ENCODE measurements at places on chromosomes 3 and 15.
A peak's percentile ranks its signal among the peaks of the same experiment; 100 is the strongest.

GRCh38 chr3:184570489-184570888 lies 8.9 kb downstream of the EPHB3 start:
- DNase-seq, result no peak

DNA sequence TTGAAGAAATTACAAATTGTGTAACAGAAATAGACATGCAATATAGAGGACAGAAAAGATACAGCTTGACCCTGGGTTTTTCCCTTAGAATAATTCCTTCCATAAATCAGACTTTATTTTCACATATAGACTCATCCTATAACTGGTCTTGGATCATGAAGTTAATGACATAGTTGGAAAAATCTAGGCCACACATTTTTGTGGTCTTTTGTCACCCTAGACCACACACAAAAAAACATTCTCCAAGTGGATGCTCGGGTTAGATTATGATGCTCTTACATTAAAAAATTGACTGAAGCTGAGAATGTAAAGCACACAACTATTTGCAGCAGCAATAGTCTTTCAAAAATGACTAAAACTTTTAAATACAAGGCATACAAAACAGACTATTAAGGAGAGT lies 7.5 kb upstream of the PLA2G4D start:
- DNase-seq, result no peak

DNA sequence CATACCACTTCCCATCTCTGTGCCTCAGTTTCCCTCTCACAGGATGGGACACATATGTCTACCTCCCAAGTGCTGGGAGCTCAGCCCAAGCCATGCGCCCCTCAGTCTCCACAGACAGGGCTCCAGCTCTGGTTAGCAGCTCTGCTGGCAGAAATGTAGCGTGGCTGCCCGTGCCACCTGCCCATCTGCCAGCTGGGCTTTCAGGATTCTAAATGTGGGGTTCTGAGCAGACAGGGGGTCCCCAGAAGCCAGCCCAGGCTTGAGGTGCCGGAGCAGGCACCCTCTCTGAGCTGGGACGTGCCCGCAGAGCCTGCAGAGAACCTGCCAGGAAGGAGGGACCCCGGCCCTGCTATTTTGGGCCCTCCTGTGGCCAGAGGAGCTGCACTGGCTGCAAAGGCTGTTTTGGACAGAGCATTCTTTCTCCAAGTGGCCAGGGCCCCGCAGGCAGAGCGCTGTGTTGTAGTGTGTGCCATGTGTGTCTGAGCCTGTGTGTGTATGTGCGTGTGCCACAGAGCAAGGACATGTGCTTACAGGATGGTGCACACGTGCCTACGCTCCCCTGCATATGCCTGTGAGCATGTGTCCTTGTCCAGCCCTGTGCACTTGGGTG lies 31.7 kb downstream of the PSTPIP1 start:
- DNase-seq, result no peak

GRCh38 chr3:184561913-184562877 lies 610 bp downstream of the EPHB3 start:
- no peak for DNase-seq

DNA sequence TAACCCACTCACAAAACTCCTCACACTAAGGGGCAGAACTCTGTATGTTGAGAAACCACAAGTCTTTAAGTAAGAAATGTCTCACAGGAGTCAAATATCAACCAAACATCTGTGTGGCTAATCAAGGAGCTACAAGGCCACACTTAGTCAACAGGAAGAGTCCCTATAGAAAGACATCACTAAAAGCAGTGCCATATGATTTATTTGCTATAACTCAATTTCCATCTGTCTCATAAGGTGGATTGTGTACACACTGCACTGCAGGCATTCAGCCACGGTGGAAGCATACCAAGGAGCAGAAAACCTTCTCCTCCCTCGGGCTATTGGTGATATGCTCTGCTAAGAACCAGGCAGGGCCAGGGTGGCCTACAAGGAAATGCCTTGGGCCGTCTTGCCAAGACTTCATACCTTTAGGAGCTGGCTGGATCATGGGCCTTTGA lies 197.6 kb upstream of the CFAP20DC start:
- DNase-seq, result no peak

- no peak for DNase-seq
Measured at GRCh38 chr3:127710155-127710941, 37.6 kb downstream of the ABTB1 start.

DNA sequence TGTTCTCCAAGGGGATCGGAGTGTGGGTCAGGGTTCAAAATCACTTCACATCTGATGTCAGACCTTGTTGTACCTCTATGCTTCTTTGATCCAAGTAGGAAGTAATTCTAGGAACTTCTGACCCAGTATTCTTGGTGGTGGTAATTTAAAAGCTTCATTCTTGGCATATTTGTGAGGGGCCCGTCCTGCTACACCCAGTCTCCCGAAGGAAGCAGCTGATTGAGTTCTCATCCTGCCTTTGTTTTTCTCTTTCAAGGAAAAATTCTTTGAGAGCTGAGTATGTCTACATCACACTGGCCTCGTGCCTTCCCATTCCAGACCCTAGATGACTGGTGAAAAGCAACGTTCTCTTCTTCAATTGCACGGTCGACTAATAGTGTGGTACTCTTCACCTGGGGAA lies 234.4 kb upstream of the TPRG1 start:
- no peak for DNase-seq

DNA sequence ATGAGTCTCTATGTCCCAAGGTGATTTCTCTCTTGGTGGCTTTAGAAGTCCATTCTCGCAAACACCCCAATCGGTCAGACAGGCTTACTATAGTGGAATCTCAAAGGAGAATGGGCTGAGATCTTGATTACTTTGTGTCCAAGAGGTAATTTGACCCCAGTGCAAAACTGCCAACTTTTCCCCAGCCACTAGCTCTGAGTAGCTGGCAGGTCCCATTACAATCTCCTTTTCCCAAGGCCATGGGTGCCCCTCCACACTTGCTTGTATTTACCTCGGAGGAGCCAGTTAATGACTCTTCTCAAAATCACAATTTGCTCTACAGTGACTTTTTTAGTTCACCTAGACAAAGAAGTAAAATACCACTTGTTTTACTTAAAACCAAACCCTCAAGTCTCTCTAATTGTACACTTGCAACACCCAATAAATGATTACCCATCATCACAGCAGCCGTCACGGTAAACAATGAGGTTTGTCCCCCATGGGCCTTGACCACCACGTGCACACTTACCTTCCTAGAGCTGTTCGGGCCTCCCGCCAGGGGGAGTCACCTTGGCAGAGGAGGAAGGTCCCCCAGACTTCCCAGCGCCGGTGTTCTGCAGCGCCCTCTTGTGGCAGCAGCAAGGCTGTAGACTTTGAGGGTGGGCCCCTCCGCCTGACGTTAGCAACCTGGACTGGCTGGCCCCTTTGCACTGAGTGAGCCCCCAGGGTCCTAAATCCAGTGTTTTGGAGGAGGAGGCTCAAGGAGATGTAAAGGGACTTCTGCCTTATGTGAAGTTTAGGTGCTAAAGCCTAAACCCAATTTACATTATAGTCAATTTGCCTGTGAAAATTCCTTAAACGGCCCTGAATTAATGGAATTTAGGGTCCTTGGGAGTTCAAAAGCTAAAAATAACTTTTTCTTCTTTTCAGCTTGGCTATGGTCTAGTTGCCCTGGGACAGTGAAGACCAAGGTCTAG lies 18.7 kb upstream of the HDAC11 start:
- DNase-seq, result peak; percentile 3

- DNase-seq, result no peak
Measured at GRCh38 chr15:68384451-68385239, 47.3 kb downstream of the ITGA11 start.

- no peak for DNase-seq
Measured at GRCh38 chr3:31880482-31881078, 100.5 kb downstream of the OSBPL10 start.

GRCh38 chr15:61923173-61923572 lies 137.1 kb downstream of the VPS13C start:
- DNase-seq, result no peak

- DNase-seq, result no peak
Measured at GRCh38 chr3:127772827-127773751, 49.2 kb downstream of the MGLL start.

- DNase-seq, result no peak
Measured at GRCh38 chr3:38152609-38153008, 12.7 kb upstream of the OXSR1 start.

DNA sequence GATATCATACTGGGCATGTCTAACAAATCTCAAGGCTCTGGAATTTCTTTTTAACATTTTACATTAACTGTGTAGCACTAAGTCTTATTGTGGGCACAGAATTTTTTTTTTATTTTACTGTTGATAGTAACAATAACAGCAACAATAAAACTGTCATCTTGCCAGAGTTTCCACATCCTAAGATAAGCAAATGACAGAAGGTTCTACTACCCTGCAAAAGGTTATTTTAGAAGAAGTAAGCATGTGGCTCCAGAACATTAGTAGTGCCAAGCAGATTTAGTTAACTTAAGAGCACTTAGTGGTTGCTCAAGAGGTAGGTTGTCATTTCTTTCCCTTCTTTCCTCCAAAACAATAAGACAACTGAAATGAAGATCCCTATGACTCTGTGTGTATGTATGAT lies 743.0 kb upstream of the CBLB start:
- DNase-seq, result no peak

GRCh38 chr15:94297558-94297957 lies 66.2 kb downstream of the MCTP2 start:
- DNase-seq, result peak; percentile 67

DNA sequence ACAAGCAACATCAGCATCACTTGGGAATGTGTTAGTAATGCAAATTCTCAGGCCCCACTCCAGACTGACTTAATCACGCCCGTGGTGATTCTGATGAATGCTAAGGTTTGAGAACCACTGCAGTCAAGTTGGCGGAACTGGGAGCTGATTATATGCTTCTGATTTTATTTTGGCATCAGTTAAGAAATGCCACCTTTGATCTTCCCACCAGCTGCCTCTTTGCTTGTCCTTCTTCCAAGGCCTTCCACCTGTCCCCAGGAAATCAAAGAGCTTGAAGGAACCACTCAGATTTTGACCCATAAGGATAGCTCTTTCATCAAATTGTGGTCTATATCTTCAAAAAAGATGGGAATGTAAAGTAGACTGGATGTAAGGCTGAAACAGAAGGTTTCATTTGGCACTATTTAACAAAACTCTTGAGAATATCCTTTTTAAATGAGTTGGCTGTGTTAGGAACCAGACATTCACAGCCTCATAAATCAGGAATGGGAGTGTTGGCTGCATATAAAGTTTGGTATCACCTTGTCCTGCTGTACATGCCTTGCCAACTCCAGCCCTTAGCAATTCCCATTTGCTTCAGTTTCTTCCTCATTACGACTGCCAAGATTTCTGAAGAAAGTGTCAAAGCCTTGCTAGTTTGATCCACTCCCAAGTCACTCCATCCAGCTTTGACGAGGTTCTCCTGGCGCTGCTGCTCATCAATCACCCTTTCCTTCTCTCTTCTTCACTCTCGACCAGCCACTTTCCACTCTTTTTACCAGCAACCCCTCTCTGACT lies 125.8 kb upstream of the NPHP3 start:
- DNase-seq, result no peak

GRCh38 chr3:65912647-65913046 lies 126.1 kb downstream of the MAGI1 start:
- DNase-seq, result no peak

DNA sequence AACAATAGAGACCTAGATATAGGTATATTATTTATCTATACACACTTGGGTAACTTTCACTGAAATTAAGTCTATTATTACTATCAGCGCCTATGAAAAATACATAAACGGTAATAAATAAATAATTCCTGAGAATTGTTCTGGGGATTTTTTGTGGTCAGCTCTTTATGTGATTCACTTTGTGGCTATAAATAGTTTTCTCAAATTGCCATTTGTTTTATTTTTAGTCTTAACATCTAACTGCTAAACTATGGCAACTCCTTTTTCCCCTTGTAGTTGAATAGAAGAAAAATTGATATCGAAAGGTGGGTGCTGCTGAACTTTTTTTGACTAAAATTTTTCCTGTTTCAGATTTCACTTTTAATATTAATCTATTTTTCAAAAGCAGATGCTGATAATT lies 189.0 kb downstream of the VGLL3 start:
- no peak for DNase-seq

DNA sequence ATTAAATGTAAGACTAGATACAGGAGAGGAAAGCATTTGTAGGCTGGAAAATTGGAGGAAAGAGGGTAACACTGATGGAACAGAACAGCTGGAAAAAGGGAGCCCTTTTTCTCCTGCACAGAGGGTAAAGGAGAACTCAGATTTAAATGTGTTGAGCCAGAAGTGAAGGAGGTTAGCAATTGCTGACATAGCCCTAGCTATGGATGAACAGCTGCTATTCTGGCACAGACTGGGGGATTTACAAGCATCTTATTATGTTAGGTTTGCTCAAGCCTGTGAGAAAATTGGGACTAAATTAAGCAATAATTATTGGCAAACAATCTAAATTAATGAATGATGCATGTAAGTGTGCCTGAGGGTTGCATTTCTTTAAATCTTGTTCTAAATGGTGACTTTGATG lies 40.6 kb upstream of the PRR20G start:
- no peak for DNase-seq

DNA sequence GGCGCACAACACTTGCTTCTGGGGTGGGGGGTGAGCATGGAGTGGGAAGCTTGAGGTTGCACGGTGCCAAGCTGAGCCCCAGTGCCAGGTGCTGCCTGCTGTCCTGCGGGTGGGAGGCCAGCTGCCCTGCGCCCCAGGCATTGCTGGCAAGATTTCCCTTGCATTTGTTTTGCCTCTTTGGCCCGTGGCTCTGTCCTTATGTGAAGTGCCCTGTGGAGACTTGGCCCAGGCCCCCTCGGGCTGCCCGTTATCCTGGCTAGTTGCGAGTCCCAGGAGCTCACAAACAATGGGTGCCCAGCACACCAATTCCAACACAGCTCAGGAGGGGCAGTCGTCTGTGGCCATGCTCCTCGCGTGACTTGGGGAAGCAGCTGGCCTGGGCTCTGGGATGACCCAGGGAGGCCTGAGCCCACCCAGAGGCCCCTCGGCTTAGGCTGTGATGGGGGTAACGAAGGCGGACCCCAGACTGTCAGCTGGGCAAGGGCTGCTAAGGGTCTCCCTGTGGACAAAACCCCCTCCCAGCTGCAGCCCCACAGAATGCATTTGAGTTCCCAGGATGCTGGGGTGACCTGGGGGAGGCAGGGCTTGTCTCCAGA lies 5.9 kb downstream of the C3orf22 start:
- no peak for DNase-seq

DNA sequence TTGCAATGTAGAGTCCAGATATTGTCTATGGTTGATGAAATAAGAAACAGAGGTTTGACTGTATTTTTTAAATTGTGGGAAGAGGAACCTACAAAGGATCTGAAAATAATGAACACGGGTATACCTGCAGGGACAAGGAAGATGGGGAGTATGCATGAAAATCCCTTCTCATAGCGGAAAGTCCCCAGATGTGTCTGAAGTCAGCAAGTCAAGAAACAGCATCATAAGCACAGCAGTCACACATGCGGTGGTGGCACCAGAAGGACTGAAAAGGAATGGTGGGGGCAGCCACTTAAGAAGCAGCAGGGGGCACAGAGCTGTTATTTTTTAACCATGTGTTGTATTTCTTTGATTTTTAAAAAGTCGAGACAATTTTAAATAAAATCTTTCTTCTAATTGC lies 4.7 kb downstream of the MRPS11 start:
- DNase-seq, result no peak

DNA sequence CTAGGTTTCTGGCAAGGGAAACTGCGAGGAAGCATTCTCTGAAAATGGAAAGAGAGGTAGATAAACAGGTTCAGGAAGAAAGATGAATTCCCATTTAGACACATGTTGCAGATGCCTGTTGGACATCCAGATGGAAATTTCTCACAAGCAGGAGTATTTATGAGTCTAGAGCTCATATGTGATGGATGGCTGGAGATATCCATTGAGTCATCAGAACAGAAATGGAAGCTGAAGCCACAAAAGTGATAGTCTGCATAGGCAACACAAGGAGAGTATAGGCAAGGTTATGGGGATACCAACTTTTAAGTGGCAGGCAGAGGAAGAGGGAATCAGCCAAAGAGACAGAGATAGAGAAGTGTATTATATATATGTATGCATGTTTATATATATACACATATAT lies 6.3 kb upstream of the RAMAC start:
- no peak for DNase-seq
